ENCODE measurements at places on chromosomes 3 and 15.
A peak's percentile ranks its signal among the peaks of the same experiment; 100 is the strongest.

DNA sequence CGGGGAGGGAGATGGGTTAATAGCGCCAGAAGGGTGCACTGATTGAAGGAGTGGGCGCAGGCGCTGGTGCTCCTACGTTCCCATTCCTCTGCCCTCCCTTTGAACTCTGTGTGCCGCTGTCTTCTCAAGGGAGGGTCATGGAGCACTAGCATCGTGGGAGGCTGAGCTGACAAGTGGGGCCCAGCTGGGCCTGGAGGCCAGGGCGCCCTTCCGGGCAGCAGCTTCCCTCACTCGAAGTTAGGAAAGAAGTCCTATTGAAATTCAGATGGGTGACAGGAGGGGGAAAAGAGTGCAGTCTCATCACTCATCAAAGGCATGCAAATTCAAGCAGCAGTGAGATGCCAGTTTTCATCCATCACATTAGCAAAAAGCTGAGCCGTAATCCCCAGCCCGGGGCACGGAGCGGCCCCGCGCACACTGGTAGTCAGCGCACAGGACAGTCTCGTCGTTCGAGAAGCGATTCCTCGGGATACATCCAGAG is 128.2 kb downstream of the LRRK1 start:
- DNase-seq = no peak

DNA sequence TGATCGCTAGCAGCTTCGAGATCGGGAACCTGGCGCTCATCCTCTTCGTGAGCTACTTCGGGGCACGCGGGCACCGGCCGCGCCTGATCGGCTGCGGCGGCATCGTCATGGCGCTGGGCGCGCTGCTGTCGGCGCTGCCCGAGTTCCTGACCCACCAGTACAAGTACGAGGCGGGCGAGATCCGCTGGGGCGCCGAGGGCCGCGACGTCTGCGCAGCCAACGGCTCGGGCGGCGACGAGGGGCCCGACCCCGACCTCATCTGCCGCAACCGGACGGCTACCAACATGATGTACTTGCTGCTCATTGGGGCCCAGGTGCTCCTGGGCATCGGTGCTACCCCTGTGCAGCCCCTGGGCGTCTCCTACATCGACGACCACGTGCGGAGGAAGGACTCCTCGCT is 62.5 kb downstream of the SLCO3A1 start:
- DNase-seq = no peak

DNA sequence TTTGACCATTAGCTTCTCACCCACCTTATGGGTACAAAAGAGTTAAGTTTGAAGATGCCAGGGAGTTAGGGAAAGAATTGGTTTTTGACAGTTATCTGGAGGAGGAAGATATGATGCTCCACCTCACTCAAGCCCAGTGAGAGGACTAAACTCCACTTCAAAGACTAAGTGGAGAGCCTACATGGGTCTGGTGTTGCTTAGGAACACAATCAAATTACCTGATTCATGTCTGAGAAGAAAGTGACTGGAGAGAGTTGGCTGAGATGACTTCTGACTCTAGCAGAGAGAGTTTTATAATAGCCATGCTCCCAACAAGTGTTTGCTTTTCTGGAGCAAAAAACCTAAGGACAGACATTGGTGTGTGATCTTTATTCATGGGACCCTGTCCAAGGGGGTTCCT is 43.3 kb downstream of the SUCNR1 start:
- DNase-seq = no peak

DNA sequence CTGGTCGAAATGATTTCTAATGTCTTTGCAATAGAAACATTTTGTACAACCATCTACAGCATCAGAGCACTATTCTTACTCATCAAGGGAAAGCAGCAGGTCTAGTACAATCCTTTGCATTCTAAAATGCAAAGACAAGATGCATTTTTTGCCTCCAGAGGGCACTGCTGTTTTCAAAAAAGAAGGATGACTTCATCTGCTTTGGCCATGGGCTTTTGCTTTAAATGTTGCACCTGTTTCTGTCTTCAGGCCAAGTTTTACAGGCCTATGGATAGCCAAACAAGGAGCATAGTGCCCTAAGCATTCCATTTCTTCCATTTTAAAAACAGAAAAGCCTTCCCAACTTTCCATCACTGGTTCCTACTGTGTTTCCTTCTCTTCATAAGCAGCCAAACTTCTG is 3.4 kb downstream of the PARP9 start:
- DNase-seq = peak; percentile 73

- DNase-seq = peak; percentile 38
Observed at GRCh38 chr15:88894348-88894818, 961 bp downstream of the HAPLN3 start.

GRCh38 chr3:157428853-157429252 is 7.8 kb upstream of the PTX3 start:
- DNase-seq = no peak

- DNase-seq = peak; percentile 41
Observed at GRCh38 chr15:51312166-51313073, 26.0 kb downstream of the CYP19A1 start.

DNA sequence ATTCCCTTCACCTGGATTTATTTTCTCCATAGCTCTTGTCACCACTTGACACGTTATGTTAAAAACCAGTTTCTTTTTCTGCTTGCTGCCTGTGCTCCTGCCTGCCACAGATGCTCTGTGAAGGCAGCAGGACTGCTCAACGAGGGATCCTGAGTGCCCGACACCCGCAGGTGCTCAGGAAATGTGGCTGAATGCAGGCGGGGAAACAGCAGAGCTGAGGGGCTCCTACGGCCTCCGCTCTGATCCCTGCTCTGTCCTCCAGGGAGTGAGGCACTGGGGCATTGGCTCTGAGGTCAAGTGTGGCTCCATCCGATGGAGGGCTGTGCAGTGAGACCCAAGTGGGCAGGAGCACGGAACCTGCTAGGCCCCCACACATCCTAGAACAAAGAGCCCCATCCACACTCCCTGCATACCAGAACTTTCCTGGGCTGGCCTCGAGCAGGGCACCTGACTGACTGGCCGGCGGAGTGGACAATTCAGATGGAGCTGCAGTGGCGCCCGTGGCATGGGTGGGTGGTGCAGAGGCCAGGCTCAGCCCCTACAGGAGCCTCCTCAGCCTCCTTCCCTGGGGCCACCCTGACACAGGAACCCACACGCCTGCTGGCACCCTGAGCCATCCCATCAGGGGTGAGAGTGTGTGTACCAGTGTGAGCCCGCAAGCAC is 27.9 kb downstream of the IQSEC1 start:
- DNase-seq = no peak

DNA sequence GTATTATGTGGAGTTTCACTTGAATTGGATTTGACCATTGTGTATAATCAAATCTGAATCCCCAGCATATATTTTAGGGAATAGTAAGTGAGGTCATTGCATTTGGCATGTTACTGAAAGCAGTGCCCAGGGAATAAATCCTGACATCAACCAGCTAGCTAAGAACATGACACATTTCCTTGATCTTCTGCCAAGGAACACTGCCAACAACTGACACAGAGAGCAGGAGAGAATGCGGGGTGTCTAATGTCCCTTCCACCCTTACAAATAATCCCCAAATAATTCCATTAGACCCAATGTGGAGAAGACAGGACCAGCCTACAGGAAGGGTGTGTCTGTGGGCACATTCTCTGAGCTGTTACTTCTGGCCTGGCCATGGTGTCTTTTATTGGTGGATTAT is 30.6 kb upstream of the UBE3A start:
- peak; percentile 26 for DNase-seq

GRCh38 chr3:184811034-184811433 is 932 bp upstream of the VPS8 start:
- no peak for DNase-seq

GRCh38 chr3:9047452-9048346 is 84.4 kb upstream of the RAD18 start:
- DNase-seq = no peak

- peak; percentile 84 for DNase-seq
Observed at GRCh38 chr15:48433226-48433886, 102.1 kb downstream of the DUT start.

GRCh38 chr3:10265833-10266232 is 17.6 kb downstream of the TATDN2 start:
- no peak for DNase-seq

GRCh38 chr3:159322322-159322939 is 520.6 kb downstream of the MFSD1 start:
- peak; percentile 42 for DNase-seq

GRCh38 chr15:39948817-39949216 is 14.9 kb downstream of the EIF2AK4 start:
- no peak for DNase-seq

DNA sequence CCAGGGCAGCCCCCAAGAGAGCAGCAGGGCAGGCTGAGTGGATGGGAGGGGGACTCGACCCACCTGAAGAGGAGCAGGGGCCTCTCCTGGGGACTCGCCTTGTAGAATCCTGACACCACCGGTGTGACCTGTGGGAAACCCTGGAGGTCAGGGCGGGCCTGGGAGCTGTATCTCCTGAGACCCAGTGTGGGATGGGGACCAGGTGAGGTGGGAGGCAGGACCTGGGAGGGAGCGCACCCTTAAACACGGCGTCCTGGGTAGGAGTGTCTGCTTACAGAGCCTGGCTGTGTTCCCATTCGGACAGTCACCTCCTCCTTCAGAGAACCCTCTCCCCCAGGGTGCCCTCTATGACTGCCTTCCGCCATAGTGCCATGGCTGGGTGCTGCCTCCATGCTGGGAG is 27.1 kb downstream of the C15orf39 start:
- no peak for DNase-seq

- peak; percentile 71 for DNase-seq
Observed at GRCh38 chr3:99638167-99638948, at the start of gene COL8A1. TSS of gene COL8A1 (plus strand) at chr3:99638594. CDS start at chr3:99790683, 152,089 bp downstream.

- DNase-seq = no peak
Observed at GRCh38 chr15:98562331-98562937, 85.9 kb upstream of the IGF1R start.

DNA sequence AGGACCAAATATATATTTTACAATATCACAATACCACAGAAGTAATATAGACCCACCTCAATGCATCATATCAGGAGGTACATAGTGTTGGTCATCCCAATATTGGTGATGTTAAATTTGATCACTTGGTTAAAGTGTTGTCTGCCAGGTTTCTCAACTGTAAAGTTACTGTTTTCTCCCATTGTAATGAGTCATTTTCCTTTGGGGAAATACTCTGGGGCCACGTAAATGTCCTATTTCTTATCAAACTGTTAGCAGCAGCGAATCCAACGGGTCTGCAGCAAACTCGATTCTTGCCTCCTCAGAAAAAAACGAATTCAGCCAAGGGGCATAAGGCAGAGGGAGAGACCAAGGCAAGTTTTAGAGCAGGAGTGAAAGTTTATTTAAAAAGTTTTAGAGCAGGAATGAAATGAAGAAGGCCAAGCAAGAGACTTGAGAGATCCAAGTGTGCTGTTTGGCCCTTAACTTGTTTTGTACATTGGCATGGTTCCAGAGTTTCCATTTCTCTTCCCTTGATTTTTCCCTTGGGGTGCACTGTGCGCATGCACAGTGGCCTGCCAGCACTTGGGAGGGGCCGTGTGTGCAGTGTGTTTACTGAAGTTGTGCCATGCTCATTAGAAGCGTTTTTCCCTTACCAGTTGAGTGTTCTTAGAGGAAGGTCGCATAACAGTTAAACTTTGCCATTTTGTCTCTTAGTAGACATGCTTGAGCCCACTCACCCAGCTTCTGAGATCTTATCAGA is 512.5 kb downstream of the AGBL1 start:
- no peak for DNase-seq

GRCh38 chr3:126152901-126153694 is 27.3 kb downstream of the ALDH1L1 start:
- no peak for DNase-seq

- DNase-seq = no peak
Observed at GRCh38 chr3:36686516-36686915, 77.8 kb downstream of the DCLK3 start.

GRCh38 chr15:46343196-46343935 is 708.5 kb downstream of the SQOR start:
- DNase-seq = no peak

DNA sequence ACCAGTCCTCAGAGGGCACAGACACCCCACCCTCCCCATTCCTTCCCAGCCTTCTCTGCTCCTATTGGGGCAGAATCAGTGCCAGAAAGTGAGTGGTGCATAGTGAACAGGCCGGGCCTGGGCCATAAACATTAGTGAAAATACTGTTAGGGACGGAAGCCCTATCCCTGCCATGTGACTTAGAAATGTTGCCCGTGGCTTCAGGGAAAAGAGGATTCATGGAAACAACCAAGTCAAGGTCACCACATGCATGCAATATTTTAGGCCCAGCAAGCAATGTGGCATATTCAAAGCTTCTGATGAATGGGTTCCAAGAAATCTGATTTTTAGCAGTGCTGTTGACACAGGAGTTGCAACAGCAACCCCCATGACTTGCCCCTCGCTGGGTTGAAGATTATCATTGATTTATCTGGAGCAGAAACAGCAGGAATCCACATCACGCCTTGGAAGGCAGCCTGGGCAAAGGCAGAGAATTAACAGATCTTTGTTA is 52.3 kb downstream of the CCNL1 start:
- DNase-seq = no peak

GRCh38 chr3:128433837-128434165 is 32.9 kb downstream of the DNAJB8 start:
- DNase-seq = no peak

DNA sequence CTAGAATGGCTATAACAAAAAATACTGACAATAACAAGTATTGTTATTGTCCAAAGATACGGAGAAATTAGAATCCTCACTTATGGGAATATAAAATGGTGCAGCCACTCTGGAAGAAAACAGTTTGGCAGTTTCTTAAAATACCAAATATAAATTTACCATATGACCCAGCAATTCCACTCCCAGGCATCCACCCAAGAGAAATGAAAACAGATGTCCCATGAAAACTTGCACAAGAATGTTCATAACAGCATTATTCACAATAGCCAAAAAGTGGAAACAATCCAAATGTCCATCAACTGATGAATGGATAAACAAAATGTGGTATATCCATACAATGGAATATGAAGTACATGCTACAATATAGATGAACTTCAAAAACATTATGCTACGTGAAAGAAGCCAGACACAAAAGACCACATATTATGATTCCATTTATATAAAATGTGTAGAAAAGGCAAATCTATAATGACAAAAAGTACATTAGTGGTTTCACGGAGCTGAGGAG is 9.4 kb downstream of the AAGAB start:
- peak; percentile 85 for DNase-seq

DNA sequence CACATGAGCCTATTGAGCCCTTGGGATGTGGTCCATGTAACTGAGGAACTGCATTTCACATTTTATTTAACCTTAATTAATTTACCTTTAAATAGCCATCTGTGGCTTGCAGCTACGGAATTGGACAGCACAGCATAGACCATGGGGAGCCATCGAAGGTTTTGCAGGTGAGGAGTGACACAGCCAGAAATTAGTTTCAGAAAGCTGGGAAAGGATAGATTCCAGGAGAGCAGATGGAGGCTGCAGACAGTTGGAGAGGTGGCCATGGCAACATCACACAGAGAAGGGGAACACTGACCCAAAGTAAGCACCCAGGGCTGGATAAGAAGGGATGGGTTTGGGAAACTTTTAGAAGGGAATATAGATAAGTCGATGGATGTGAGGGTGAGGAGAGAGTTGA is 100.1 kb upstream of the SLC6A11 start:
- no peak for DNase-seq

DNA sequence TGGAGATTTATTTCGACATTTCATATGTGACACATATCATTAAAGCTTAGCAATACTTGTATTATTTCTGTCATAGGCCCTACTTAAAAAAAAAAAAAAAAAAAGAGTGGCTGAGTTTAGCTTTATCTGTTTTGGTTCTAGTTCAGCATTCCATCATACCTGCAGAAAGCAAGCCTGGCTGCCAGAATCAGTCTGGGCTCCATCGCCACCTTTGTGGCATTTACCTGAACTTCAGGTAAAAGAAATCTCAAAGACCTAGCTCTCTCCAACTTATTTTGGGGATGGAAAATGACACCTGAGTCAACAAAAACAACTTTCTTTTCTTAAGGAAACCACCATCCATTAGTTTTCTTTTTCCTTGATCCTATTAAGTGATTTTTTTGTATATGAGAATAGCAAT is 82.1 kb downstream of the NEK10 start:
- DNase-seq = no peak
